Stimulated activated CD4-positive, alpha-beta T cell treated with anti-CD3 and anti-CD28 coated beads, Interleukin-15, amount 100 ng/mL, for 1 hour (primary cell): ENCODE measurements at places on chromosomes 2 and 18.

- DNase-seq = no peak
Measured at GRCh38 chr18:22250591-22250996, 81.2 kb downstream of the GATA6 start.

GRCh38 chr2:214215107-214215506 is 195.7 kb upstream of the VWC2L start:
- no peak for DNase-seq

GRCh38 chr18:25136416-25137196 is 215.4 kb downstream of the ZNF521 start:
- no peak for DNase-seq

GRCh38 chr18:76956648-76957047 is 134.3 kb downstream of the ZNF236 start:
- no peak for DNase-seq

DNA sequence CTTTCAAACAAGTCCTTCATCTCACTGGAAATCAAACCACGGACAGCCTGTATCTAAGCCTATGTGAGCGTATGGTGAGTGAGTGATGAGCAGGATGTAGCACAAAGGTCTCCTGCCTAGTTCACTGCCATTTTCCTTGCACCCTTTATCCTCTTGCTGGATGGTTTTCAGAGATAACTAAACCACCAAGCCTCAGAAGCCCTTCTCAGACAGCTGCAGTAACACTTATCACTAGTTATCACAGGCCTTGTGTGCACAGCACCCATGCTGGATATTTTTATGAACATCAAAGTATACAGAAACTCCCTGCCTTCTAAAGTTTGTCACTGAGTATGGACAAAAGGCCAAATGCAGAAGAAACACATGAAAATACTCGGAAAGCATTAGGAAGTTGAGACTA is 69.5 kb downstream of the C1D start:
- DNase-seq = no peak

DNA sequence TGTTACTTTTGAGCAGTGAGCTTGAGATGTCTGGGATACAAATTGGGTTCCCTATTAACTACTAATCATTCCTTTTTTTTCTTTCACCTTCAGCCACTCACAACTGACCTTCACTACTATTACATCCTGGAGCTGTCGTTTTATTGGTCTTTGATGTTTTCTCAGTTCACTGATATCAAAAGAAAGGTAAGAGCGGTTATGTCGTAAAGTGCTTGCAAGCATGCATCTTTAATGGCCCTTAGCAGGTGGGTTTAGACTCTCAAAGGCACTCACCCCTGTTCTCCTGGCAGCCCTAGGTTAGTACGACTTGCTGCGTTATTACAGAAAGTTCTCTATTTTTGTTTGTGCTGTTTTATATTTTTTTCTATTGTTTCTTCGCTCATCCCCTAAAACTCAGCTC is 107.6 kb upstream of the NOSTRIN start:
- DNase-seq = no peak
